ENCODE measurements at places on chromosomes 1 and 21.
A peak's percentile ranks its signal among the peaks of the same experiment; 100 is the strongest.

- DNase-seq, result no peak
Observed at GRCh38 chr1:219498666-219499065, 114.2 kb downstream of the ZC3H11B start.

DNA sequence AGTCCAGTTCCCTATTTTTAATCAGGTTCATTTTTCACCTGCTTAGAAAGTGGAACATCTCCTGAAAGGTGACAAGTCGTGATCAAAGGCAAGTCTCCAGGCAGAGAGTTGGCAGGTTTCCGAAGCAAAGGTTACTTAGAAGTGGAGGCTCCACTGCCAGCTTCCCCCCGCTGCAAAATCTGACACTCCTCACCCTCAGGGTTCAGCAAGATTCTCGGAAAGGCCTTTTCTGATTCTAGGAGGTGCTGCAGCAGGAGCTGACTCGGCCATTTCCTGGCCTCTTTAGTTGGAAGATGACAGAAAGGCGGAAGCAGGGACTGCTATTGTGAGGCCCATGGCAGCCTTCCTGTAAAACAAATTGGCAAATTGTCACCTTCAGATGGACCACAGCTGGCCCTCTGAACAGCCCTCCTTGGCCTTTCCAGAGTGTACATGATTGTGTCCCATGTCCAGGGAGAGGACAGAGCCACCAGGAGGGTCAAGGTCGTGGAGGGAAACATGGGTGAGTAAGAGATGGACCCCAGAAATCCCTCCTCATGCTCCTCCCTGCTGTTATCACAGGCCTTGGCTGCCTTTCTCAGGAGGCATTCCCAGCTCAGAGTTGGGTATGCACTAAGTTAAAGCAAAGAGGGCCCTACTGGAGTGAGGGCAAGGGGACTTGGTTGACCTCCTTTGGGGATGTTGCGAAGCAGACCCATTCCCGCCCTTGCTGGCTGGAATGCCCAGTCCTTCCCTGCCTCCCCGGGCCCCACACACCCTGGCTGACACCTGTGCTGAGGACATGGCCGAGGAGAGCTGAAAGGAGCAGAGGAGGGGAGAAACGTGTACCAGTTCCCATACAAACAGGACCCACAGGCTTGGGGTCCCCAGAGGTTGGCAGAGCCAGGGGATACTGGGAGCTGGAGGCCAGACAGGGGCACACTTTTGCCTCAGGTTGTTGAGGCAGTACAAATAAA, 115.5 kb upstream of the IRF2BP2 start:
- peak; percentile 69 for DNase-seq

DNA sequence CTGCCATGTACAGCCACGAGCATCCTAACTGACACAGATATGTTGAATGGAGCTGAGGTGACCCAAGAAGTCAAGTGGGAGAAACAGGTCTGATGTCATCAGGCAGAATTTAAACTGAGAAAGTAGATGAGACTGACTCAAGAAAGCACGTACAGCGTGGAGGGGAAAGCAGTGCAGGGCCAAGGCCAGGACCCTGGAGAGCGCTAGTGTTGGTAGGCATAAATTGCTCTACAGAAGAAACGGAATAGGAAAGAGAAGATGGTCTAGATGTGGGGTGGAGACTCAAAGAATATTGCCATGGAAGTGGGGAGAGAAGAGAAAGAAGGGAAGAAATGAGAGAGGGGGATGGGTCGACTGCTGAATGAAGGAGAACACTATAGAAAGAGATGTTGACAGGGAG, 45.3 kb upstream of the GJB5 start:
- no peak for DNase-seq

DNA sequence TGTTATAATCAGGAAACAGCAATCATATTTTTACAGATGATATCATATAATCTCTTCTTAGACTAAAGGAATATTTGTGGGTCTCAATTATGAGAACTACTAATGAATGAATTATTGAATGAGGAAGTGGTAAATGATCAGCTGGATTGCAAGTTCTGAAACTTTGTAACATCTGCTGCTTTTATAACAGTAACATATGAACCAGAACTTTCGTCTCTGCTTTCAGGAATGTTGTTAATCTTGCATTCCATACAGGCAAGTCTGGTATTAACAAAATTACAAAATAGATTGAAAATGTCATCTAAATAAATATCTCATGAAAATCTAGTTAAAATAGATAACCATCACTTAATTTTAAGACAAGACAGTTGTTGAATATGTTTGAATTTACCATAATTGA, 110.5 kb upstream of the COL11A1 start:
- DNase-seq, result no peak

GRCh38 chr1:85174503-85174902, 26.3 kb downstream of the SYDE2 start:
- no peak for DNase-seq

GRCh38 chr21:38725196-38726157, 80.3 kb upstream of the ETS2 start:
- no peak for DNase-seq

DNA sequence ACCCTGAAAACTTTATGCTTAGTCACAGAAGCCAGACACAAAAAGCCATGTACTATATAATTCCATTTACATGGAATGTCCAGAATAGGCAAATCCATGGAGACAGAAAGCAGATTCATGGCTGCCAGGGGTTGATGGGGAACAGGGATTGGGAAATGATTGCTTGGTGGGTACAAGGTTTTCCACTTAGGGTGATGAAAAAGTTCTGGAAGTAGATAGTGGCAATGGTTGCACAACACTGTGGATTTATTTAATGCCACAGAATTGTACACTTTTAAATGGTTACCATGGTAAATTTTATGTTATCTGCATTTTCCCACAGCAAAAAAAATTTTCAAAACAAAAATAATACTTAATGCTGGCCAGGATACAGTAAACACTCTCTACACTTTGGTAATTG, 40.6 kb downstream of the ENAH start:
- no peak for DNase-seq

DNA sequence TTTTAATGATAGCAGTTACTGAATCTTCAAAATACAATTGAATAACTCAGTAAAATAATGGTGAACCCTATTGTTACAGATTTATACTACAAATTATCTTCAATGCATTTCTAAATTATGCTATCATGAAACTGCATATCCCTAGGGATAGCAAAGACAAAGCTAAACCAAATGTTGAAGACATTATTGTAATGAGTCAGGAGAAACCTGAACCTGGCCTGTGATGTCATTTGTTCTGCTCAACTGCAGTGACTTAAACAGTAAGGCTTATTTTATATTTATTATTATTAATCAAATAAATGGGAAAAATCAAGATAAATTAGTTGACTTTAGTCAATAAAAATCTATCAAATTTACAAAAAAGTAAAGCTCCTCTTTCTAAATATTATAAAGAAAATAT, 100.3 kb downstream of the UCHL5 start:
- no peak for DNase-seq

- DNase-seq, result no peak
Observed at GRCh38 chr1:154923695-154924094, 12.8 kb downstream of the PMVK start.

DNA sequence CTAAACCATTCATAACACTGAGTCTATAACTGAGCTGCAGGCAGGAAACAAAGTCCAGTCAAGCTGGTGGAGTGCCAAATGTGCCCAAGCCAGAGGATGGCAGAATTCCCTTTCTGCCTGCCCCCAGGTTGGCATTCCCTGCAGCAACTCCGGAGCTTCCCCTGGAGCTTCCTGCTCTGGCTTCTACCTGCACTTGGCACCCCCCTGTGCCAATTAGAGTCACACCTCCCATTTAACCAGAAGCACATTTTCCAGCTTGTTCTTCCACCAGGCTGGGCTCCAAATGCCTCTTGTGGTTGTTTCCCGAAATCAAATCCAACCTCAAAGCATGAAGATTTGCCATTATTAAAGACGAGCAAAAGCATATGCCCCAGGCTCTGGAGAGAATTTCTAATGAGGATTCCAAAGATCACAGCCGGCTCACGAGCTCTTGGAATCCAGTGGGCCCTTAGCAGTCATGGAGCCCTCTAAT, 294.5 kb downstream of the RRAGC start:
- DNase-seq, result no peak

GRCh38 chr1:226981838-226982237, 41.7 kb downstream of the COQ8A start:
- DNase-seq, result no peak

GRCh38 chr1:169725930-169726329, 7.9 kb downstream of the SELE start:
- DNase-seq, result no peak

DNA sequence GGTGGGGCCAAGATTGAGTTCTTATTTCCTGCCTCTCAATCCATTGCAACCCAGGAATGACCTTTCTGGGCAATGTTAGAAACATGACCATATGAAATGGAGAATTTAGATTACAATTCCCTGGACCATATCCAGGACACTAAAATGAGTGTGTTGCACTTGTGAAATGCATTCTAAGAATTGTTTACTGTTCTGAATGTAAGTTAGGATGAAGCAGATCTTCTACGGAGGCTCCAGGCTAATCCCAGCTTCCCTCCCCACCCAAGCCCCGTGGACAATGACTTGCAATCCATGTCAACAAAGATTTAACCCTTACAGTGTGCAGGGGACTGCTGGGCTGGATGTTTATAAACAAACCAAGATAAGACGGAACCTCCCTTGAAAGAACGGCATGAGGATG, 31.7 kb upstream of the HAO2 start:
- no peak for DNase-seq

GRCh38 chr1:6743189-6744101, 41.8 kb upstream of the CAMTA1 start:
- DNase-seq, result peak; percentile 60

DNA sequence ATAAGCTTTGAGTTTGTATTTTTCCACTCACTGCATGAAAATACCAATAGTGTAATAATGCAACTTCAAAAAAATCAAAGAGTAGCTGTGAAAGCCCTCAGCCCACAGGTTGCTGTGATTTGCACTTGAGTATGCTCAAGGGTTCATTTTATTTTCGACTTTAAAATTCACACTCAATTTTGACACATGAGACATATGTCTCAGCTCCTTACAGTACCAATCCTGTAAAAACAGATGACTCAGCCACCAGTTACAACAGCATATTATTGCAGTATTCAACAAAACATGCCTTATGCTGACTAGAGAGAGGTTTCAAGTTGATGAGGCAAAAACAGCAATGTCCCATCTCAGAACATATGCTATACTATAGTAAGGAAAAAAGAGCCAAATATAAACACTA, 66.1 kb downstream of the CYYR1 start:
- DNase-seq, result no peak

GRCh38 chr1:169052727-169053126, 53.8 kb upstream of the ATP1B1 start:
- no peak for DNase-seq

GRCh38 chr1:236288620-236288976, 6.8 kb upstream of the ERO1B start:
- no peak for DNase-seq

DNA sequence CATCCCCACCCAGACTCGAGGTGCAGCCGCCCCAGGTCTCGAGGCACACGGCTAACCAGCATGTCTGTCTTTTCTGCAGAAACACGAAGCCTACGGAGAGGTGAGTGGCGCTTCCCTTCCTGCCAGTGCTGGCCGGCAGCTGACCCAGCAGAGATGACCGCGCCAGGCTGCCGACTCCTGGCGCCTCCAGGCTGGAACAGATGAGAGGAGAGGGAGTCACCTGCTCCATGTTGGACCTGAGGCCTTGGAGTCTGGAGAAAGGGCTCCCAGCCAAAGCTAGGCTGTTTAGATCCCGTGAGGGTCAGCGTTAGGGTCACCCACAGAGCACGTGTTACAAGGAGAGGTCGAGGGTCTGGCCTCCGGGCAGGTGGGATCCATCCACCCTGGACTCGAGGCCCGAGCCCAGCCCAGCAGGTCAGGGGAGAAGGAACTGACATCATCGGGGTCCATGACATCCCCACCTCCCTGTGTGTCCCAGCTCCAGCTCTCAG, 14.9 kb downstream of the COL6A2 start:
- DNase-seq, result peak; percentile 33

DNA sequence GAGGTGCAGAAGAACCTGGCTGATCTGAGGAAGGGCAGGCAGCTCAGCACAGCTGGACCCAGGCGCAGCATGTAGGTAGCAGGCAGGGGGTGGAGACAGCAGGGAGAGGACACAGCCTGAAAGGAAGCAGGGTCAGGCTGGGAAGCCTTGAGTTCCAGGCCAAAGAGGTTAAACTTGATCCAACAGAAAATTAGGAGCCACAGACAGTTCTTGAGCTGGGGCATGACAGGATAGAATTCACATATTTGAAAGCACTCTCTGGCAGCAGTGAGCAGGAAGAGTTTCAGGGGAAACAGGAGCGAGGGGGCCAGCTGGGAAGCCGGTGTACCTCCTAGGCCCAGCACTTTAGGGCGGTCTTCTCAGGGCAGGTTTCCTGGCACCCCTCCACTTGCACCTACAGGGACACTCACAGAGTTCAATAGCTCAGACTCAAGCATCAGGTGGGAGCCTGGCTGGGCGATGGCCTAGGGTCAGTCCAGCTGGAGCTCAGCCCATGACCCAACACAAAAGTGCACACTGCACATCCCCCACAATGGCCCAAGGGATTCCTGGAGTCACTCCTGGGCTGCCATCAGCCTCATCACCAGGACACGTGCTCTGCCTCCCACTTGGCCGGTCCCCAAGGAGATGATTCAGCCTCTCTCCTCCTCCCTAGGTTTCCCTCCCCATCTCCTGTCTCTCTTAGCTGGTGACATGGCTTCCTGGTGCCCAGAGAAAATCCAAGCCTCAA, 22.7 kb downstream of the MATN1 start:
- no peak for DNase-seq

DNA sequence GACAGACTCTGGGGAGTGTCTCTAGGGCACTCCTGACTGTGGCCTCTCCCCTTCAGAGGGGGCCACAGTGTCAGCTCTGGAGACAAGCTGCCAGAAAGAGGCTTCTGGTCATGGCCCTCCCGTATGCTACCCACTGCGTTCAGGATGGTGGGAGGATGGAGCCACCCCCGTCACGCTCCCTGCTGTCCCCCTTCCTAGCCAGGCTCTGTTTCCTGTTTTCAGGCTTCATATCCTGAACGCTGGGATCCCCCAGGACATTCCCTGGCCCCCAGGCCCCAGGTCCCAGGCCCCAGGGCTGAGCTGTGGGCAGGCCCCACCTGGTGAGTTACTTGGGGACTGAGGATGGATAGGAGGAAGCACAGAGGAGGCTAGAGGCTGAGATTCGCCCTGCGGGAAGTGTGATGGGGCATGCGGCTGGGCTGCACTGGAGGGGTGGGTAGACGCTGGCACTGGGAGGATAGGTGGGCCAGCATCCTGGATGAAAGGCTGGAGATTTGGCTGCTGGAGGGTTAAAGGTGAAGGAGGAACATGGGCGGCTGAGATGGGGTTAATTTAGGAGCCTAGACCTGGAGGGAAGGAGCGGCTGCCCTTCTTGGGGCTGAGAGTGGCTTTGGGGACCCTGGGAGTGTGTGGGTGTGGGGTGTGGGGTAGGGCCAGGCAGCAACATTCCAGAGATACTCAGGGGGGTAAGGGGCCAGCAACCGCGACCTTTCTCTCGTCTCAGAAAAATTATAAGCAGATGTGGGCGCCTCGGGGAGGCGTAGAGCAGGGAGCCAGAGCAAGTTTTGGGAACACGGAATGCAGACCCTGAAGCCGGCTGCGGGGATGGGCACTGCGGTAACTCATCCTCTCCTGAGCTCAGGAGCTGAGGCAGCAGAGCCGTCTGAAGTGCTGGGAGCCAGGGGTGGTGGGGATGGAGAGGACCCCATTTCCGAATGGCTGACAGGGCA, 8.7 kb downstream of the PEAR1 start:
- no peak for DNase-seq

- no peak for DNase-seq
Observed at GRCh38 chr1:64348961-64349648, 120.8 kb upstream of the CACHD1 start.
